Non-pigmented ciliary epithelial cell (primary cell): ENCODE measurements at places on chromosomes 6 and 20.
A peak's percentile ranks its signal among the peaks of the same experiment; 100 is the strongest.

DNA sequence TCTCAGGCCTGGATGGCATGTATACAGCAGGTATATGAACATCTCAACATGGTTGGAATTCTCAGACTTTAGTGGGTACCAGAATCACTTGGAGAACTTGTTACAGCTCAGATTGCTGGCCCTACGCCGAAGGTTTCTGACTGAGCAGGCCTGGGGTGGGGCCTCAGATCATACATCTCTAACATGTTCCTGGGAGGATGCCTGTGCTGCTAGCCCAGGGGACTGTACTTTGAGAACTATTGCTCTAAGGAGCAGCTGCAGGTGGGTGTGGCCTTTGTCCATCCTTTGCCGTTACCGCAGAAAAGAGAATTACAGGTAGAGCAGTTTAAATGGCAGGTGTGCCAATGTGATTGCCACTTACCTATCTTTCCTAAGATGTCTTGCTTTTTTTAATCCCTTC, 310.5 kb upstream of the JAG1 start:
- no peak for DNase-seq

DNA sequence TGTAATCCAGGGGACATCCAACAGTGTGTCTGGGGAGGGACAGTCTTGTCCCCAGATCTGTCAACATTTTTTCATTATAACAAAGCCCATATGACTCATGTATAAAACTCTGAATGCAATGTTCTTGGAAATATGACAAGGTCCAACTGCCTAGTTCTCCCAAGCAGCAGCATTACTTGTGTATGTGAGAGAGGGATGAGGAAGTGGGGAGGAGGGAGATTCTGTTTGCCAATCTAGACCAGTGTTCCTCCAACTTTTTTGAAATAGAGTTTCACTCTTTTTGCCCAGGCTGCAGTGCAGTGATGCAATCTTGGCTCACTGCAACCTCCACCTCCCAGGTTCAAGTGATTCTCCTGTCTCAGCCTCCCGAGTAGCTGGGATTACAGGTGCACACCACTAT, 394.8 kb downstream of the DHX35 start:
- DNase-seq: no peak

- no peak for DNase-seq
Measured at GRCh38 chr6:5679270-5679669, 327.5 kb downstream of the NRN1 start.

GRCh38 chr6:138026342-138026741, 80.9 kb downstream of the PERP start:
- no peak for DNase-seq

DNA sequence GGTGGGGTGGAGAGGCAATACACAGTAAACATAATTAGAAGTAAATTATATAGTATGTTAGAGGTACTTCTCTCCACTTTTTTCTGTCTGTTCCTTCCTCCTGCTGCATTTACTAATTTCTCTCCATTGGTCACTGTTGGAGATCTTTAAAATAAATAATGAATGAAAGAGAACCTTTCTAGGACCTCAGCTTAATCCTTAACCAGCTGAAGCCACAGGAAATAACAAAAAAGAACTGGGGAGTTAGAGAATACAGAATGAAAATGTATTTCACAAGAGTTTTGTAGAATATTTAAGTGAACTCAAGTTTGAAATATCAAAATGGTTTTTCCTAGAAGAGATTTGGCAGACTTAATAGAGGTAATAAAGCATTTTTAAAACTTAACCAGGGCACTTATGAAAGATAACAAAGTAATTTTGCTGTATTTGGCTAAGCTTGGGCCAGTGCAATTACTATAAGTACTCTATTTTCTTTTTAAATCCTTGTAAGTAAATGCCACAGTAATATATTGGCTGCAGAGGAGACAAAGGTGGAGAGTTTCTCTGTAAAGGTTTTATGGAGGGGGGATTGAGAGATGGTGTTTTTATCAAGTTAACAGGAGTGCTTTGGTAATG, 405.0 kb downstream of the CDKAL1 start:
- no peak for DNase-seq

DNA sequence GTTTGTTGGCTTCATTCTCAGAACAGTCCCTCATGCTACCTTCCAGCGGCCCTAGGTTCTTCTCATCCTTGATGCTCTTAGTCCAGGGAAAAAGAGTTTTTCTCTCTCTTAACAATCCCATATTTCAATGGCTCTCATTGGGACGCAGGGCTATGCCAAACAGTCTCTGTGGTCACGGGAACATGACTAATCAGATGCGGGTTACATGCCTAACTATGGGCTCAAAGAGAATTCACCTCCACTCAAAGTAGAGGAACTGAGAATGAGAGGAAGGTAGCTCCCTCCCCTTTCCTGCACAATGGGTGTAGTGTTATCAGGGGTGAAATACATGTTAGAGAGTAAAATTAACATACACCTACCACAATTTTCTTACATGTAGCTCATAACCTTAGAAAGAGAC, 18.1 kb upstream of the ATRN start:
- DNase-seq: no peak

DNA sequence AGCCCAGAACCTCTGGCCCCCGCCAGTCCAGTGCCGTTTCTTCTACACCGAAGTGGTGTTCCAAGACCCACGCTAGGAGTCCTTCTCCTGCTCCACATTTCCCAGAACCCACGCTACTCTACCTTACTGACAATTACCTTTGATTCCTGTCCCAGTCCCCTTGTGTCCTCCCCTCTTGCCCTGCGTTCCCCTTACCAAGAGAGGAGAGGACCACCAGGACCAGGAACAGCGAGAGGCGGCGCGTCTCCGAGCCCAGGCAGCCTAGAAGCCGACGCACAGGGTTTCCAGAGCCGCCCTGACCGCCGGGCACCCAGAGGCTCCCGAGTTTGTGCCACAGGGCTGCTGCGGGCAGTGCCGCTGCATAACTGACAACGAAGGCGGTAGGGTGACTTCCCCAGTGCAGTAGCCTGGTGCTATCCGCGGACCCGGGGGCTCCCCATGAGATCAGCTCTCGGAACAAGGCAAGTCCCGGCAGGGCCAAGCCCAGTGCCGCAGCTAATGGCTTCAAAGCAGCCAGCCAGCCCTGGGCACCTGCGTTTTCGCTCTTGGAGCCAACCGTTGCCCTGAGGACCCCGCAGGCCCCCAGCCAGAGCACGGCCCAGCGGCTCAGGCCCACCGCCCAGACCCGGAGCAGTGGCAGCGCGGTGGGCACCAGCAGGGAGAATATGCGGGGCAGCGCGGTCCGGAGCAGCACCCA, 512 bp downstream of the TAP1 start:
- no peak for DNase-seq

DNA sequence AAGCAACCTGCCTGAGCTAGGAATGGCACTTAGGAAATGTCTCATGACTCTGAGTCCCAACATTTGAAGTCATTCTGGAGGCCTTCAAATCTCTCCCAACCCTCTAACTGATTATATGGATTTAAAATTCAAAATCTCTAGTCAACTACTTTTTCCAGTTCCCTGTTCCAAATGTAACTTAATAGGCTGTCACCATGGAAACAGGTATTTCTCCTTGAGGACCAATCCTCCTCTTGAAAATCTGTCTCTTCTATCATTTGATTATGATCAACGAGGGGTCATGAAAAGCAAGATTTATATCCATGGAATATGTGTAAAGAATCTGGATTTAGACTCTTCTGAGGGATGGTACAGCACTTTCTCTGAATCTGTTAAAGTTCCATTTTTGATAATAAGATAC, 127.3 kb upstream of the DTNBP1 start:
- no peak for DNase-seq

- DNase-seq: peak; percentile 63
Measured at GRCh38 chr6:73521351-73521985, 636 bp upstream of the EEF1A1 start.

DNA sequence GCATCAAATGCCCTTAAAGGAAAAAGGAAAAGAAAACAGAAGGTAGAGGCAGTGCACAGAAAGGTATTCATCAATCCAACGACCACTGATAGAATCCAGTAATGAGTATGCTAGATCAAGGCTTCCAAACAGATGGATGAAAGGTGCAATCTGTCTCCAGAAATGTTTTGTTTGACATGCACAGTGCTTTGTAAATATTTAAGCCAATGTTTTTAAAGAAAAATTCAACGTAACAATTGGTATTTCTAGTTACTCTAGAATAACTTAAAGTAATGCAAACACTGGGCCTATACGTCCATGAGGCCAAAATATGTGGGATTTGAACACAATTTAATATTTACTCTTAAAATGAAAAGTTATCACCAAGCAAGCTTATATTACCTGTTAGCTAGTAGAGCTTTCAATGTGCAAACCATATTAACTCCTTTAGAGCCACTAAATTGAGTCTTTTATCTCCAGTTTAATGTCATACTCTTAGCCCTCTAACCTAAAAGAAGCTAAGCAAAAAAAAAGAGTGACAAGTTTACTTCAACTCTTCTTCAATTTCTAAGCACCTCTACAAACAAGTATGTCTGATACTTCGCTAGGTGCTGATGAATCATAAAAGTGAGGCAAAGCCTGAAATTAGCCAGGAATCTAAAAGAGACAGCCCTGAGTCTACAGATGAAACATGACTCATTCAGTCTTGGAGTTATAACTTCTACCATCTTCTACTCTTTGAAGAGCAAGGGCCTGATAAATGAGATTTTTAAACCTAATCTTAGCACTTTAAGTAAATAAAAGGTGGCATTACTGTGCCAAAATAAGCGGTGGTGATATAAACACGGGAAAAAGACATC, 169.8 kb downstream of the PTPRK start:
- peak; percentile 18 for DNase-seq

DNA sequence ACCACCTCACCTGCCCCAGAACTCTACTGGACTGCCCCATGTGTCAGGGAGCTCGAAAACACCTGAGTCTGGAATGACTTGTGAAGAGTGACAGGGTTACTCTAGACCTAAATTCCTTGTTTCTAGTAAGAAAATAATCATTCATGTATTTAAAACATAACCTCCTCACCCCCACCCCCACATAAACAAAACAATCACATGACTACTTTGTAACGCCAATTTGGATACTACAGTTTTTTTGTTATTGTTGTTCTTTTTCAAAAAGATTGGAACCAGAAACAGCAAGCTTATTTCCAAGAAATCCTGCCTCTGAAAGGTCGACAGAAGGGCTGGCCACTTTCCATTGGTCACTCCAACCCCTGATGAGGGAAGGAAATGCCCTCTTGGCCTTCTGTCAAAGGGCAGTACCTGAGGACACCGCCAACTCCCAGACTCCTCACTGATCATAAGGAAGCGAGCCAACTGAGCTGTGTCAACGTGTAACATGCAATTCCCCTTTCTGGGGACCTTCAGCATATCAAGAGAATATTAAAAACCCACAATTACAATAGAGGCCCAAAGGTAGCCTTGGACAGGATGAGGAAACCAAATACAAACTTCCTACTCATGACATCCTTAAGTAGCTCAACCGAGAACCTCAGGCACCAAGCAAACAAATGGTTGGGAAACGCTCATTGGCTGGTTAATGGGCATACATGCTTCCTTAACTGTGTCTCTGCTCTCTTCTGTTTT, 2.6 kb downstream of the MCUR1 start:
- no peak for DNase-seq

DNA sequence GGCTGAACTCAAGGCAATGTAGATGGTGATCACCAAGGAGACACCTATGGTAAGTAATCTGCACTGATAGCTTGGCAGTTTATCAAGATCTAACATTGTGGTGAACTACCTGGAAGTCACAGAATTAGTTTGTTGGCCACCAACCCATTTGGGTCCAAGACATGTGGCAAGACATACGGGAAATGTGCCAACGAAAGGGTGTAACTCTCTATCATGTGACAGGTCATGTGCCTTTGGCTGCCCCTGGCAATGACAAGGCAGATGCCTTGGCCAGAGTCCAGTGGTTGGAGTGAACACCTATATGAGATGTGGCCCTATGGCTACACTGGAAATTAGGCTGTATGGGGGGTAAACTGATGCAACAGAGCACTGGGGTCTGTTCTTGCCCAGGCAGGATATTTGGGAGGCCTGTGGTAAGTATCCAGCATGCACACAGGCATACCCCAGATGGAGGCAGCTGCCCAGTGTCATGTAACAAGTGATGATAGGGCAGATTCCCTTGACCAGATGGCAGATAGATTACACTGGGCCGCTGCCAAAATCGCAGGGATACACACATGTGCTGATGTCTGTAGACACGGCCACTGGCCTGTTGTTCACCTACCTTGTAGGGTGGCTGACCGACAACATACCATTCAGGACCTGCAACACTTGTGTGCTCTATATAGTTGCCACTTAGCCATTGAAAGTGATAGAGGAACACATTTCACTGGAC, 35.5 kb upstream of the HSF2 start:
- DNase-seq: no peak

- DNase-seq: no peak
Measured at GRCh38 chr20:51463998-51464397, 78.5 kb downstream of the NFATC2 start.

DNA sequence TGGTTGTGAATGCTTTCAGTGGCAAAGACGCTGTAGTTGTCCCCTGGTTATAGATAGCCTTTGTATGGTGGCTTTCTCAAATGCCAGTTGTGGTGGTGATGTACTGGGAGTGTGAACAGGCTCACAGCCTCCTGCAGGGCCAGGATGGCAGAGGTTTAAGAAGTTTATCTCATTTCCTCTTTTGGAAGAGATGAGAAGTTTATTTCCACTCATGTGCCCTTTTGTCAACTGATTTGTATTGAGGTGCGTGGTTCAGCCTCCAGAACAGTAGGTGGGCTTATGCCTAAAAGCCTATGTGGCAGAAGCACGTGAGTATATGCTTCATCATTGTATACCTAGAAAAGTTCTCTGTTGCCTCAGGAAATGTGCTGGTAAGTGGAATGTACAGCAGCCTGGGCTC, 13.7 kb upstream of the ZFP57 start:
- DNase-seq: no peak

- no peak for DNase-seq
Measured at GRCh38 chr6:166930354-166930891, 25.9 kb downstream of the RNASET2 start.

DNA sequence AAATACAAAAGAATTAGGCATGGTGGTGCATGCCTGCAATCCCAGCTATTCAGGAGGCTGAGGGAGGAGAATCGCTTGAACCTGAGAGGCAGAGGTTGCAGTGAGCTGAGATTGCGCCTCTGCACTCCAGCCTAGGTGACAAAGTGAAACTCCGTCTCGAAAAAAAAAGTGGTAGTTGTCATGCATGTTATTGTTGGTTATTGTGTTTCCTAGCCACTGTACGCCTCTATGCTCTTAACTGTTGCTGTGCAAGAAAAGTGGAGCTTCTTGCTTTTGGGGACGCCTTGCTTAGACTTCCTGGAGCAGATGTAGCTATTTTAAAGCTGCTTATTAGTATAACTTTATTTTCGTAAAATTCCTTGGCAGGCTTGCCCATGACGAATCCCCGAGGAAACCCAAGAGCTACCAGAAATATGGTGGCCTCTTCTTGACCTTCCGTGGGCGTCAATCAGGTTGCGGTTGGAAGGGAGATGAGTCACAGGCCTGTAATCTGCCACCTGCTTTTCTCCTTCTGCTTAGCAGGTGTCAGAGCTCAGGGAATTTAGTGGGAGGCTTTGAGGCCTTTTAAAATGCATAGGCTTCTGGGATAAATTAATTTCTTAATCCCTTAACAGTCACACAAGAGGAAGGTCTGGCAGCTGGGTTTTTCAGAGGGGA, 17.3 kb downstream of the GABRR2 start:
- DNase-seq: peak; percentile 99

GRCh38 chr6:23647045-23647444, 479.0 kb upstream of the NRSN1 start:
- no peak for DNase-seq
